ENCODE measurements at places on chromosomes 5 and 9.

- no peak for DNase-seq
These were observed 289.9 kb downstream of the KCTD16 start for GRCh38 chr5:144460600-144460999.

- no peak for DNase-seq
These were observed at the start of gene SLC36A2 for GRCh38 chr5:151347369-151347768. Gene SLC36A2 (minus strand): TSS chr5:151347559. CDS start chr5:151347460, 99 bp downstream.

GRCh38 chr9:130981002-130981755, 27.8 kb upstream of the LAMC3 start:
- no peak for DNase-seq

GRCh38 chr9:118991366-118992285, 377.6 kb downstream of the BRINP1 start:
- no peak for DNase-seq

DNA sequence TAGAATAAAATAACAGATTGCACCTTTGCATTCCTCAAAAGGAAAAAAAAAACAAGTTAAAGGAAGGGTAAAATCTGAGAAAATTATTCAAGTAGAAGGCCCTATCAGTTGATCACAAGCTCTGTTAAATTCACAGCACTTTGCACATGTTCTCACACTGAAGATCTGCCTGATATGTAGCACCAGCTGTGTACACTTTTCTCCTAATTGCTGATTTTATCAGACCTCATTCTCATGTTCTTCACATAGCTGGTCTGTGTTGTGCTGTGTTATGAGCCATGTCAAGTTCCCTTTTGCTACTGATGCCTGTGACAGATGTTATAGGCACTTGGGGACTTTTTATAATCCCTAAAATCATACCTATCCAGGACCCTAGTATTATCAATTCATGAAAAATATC, 390.4 kb upstream of the PRR16 start:
- no peak for DNase-seq

- no peak for DNase-seq
These were observed 190.0 kb downstream of the MED10 start for GRCh38 chr5:6188344-6188743.

GRCh38 chr5:38515092-38515491, 41.4 kb downstream of the LIFR start:
- DNase-seq = no peak

DNA sequence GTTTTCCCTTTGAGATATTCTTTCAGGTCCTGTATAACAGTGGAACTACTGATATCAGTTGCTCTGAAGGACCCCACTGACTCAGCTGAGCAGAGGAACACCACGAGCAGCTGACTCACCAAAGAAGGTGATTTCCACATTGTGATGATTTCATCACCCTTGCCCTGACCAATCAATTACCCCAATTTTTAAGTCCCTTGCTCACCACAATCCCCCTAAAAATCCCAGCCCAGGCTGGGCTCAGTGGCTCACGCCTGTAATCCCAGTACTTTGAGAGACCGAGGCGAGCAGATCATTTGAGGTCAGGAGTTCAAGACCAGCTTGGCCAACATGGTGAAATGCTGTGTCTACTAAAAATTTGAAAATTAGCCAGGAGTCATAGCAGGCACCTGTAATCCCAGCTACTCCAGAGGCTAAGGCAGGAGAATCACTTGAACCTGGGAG, 125.3 kb upstream of the ABCA1 start:
- DNase-seq = peak; percentile 67

- DNase-seq = no peak
These were observed 257.8 kb downstream of the SEC61B start for GRCh38 chr9:99479929-99480328.

DNA sequence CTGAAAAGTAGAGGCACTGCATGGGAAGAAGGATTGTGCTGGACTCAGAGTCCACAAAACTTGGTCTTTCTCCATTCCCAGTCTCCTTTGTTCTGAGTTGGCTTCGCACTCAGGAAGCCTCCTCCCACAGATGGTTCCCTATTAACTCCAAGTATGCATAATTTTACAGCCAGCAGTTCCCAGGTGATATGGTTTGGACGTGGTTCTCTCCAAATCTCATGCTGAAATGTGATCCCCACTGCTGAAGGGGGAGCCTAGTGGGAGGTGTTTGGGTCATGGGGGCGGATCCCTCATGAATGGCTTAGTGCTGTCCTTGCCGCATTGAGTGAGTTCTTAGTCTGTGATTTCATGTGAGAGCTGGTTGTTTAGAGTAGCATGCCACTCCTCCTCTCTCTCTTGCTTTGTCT, 86.6 kb downstream of the FEM1C start:
- DNase-seq = no peak

DNA sequence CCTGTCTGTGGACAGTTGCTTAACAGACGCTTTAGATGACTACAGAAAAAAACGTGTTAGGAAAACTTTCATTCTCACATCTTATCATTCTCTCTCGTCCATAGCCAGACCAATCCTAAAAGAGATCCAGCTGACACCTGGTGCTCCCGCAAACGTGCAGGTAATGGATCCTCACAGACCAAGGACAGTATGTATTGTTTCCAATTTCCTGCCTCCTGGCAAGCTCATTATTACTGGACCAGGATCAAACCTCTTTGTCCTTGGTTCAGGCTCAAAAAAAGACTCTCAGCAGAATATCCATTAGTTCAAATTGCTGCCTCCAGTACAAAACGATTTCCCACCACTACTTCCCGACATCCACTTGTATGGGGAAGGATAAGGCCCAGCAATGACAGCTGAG, 62.4 kb downstream of the SERINC5 start:
- no peak for DNase-seq
